ENCODE measurements at places on chromosomes 7 and 10. TPM values are rescaled to one million over a fixed set of nuclear protein-coding genes. Genes with fewer than 3 reads are reported as not detected.
A peak's percentile ranks its signal among the peaks of the same experiment; 100 is the strongest.

- no peak overlapping the region for H3K27ac ChIP-seq
- H3K4me1 ChIP-seq = no peaks in the 10 kb centered on the region
- no peaks in the 10 kb centered on the region for H3K27me3 ChIP-seq
- DNase-seq = no peak
Measured at GRCh38 chr7:3998060-3998459, 684.0 kb upstream of the FOXK1 start.

DNA sequence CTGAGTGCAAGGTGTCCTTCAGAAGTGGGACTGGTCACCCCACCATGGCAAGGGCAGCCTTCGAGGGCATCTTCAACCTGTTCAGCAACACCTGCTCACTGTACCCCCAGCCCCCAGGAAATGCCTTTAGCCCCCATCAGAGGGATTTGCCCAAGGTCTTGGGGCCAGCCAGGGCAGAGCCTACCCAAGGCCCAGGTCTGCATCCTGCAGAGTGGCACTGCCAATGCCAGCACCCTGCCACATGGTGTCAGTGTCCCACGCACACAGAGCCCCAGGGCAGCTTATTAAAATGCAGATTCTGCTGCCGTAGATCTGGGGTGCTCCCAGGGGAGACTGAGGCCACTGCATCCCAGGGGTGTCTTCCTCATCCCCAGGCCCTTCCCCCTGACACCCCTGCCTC is 106.2 kb upstream of the KCTD7 start:
- no peak overlapping the region for H3K4me3 ChIP-seq
- no peaks in the 10 kb centered on the region for H3K27me3 ChIP-seq
- H3K4me1 ChIP-seq = no peaks in the 10 kb centered on the region
- DNase-seq = no peak
- no peak overlapping the region for H3K27ac ChIP-seq

- no peak overlapping the region for H3K27ac ChIP-seq
- no peaks in the 10 kb centered on the region for H3K27me3 ChIP-seq
- peaks cover 33% of the 10 kb centered on the region for H3K4me1 ChIP-seq
- H3K4me3 ChIP-seq = no peak overlapping the region
Measured at GRCh38 chr7:4755045-4755444, 20.4 kb upstream of the AP5Z1 start.

GRCh38 chr7:144725070-144725469 is 110.8 kb downstream of the TPK1 start:
- DNase-seq = no peak
- H3K4me3 ChIP-seq = no peak overlapping the region
- no peaks in the 10 kb centered on the region for H3K36me3 ChIP-seq
- H3K4me1 ChIP-seq = no peaks in the 10 kb centered on the region
- no peaks in the 10 kb centered on the region for H3K27me3 ChIP-seq

GRCh38 chr10:118940386-118940785 is 89.1 kb upstream of the NANOS1 start:
- no peaks in the 10 kb centered on the region for H3K36me3 ChIP-seq
- no peaks in the 10 kb centered on the region for H3K4me1 ChIP-seq
- no peak for DNase-seq
- no peak overlapping the region for H3K27ac ChIP-seq
- no peaks in the 10 kb centered on the region for H3K27me3 ChIP-seq
- H3K4me3 ChIP-seq = no peak overlapping the region

- H3K4me3 ChIP-seq = no peak overlapping the region
- no peaks in the 10 kb centered on the region for H3K4me1 ChIP-seq
- no peak overlapping the region for H3K27ac ChIP-seq
- H3K27me3 ChIP-seq = peaks cover 8% of the 10 kb centered on the region
- no peak for DNase-seq
Measured at GRCh38 chr7:31003721-31004120, 40.0 kb downstream of the GHRHR start.

GRCh38 chr10:98361131-98362025 is 53.6 kb downstream of the PYROXD2 start:
- peak overlapping the region; percentile 52 for H3K27ac ChIP-seq
- peak; percentile 75 for DNase-seq
- no peaks in the 10 kb centered on the region for H3K27me3 ChIP-seq
- H3K4me1 ChIP-seq = no peaks in the 10 kb centered on the region
- H3K4me3 ChIP-seq = no peak overlapping the region

DNA sequence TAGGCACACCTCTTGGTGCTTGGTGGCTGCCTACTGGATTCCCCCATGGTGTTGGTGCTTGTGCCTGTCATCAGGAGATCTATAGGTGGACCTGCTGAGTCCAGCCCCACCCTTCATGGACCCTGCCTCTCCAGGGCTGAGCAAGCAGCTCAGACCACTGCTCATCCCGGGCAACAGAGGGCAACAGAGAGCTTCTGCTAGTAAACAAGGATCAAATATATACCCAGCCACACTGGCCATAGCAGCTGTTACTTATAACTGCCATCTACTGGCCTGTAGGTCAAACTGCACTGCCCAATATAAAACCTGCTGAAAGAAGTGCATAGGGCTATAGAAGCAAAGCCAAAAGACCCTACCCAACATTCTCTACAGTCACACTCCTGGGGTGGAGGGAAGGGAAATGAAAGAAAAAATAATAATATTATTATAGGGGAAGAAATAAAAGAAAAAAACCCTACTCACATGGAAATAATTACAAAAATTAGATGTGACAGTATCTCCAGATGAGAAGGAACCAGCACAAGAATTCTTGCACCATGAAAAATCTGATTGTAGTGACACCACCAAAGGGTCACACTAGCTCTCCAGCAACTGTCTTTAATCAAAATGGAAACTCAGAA is 54.9 kb upstream of the ZNF800 start:
- H3K27ac ChIP-seq = no peak overlapping the region
- no peaks in the 10 kb centered on the region for H3K4me1 ChIP-seq
- no peaks in the 10 kb centered on the region for H3K27me3 ChIP-seq
- DNase-seq = no peak

GRCh38 chr10:51369903-51370302 is 295.6 kb downstream of the PRKG1 start:
- H3K27me3 ChIP-seq = no peaks in the 10 kb centered on the region
- no peak overlapping the region for H3K4me3 ChIP-seq
- no peaks in the 10 kb centered on the region for H3K4me1 ChIP-seq
- DNase-seq = no peak
- H3K27ac ChIP-seq = no peak overlapping the region

- peaks cover 33% of the 10 kb centered on the region for H3K4me1 ChIP-seq
- H3K27me3 ChIP-seq = peaks cover 87% of the 10 kb centered on the region
- DNase-seq = no peak
- H3K27ac ChIP-seq = no peak overlapping the region
Measured at GRCh38 chr7:128914566-128915151, 4.2 kb upstream of the KCP start.

GRCh38 chr7:131194070-131194865 is 133.4 kb upstream of the MKLN1 start:
- no peak overlapping the region for H3K27ac ChIP-seq
- DNase-seq = no peak
- H3K27me3 ChIP-seq = no peaks in the 10 kb centered on the region
- no peak overlapping the region for H3K4me3 ChIP-seq
- H3K36me3 ChIP-seq = no peaks in the 10 kb centered on the region
- H3K4me1 ChIP-seq = no peaks in the 10 kb centered on the region

DNA sequence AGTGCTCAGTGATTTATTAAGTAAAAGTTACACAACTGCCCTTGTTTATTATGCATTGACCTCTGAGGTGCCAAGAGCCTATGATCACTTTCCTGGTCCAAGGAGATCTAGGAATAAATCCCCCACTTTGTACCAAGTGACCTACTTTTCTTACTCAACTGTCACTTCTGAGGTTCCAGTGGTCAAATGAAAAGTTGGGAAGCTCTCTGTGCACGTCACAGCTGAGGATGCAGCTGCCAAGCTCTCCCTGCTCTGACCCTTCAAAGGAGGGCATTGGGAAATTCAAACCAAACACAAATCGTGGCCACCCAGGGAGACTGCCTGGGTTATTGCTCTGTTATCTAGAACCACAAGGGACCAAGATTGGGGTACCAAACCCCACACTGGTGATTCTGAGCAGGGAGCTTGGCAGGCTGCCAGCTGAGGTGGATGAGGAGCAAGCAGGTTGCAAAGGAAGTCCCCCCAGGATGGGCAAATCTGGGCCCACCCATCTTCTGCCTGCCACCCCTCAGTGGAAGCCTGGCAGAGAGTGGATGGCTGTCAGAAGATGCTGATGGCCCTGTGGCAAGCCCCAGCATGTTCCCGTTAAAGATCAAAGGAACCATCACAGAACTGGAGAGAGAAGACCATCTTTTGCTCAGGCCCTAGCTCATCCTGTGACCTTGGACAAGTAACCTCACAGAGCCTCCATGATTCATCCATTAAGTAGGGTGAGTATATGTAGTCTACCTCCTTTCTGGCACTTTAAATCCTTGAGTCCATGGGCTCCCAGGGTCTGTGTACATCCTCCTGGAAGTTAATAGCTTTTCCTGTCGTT is 106.8 kb downstream of the PPP1R3C start:
- DNase-seq = no peak
- H3K27ac ChIP-seq = no peak overlapping the region
- H3K36me3 ChIP-seq = no peaks in the 10 kb centered on the region
- H3K27me3 ChIP-seq = no peaks in the 10 kb centered on the region

DNA sequence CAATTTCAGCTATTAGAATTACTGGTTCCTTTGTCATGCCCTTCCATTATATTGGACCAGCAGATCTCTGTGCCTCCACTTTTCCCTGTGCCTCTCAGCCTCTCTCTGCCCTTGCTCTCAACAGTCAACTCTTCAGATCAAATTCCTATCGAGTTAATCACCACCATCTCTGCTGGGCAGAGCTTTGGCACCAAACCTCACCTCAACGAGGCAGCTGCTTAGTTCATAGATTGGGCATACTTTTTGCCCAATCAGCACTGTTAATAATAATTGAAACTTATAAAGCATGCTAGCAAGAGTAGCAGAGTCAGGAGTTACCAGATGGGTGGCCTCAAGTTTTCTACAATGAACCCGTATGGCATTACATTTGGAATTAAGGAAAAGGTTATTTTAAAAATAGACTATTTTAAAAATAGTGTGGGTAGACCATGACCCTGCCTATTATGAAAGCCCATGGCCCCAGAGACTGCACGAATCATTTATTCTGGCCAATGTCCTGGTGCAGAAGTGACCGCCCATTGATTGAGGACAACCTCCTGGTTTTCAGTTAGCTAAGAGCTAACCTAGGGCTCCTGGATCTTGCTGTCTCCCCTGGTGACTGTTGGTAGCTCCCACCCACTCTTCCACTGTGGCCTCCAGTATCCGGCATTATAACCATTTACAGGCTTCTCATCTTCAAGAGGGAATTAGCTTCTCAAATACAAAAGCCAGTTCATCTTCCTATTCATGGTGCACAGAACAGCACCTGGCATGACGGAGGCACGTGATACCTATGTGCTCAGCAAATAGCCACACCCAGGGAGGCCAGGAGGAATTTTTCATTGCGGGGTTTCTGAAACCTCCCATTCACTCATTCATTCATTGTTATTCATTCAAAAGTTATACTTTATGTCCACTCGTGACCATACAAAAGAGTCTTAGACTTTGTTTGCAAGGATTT is 265.4 kb downstream of the INHBA start:
- H3K4me1 ChIP-seq = no peaks in the 10 kb centered on the region
- no peak for DNase-seq
- no peak overlapping the region for H3K27ac ChIP-seq
- no peaks in the 10 kb centered on the region for H3K27me3 ChIP-seq
- no peak overlapping the region for H3K4me3 ChIP-seq

- peaks cover 4% of the 10 kb centered on the region for H3K4me1 ChIP-seq
- H3K27me3 ChIP-seq = no peaks in the 10 kb centered on the region
- no peaks in the 10 kb centered on the region for H3K36me3 ChIP-seq
- no peak overlapping the region for H3K4me3 ChIP-seq
- DNase-seq = no peak
- no peak overlapping the region for H3K27ac ChIP-seq
Measured at GRCh38 chr7:156652886-156653568, 12.5 kb downstream of the RNF32 start.

GRCh38 chr10:18860631-18861240 is 187.9 kb upstream of the MALRD1 start:
- DNase-seq = peak; percentile 2
- H3K27me3 ChIP-seq = no peaks in the 10 kb centered on the region
- no peak overlapping the region for H3K27ac ChIP-seq
- no peak overlapping the region for H3K4me3 ChIP-seq
- no peaks in the 10 kb centered on the region for H3K36me3 ChIP-seq
- H3K4me1 ChIP-seq = no peaks in the 10 kb centered on the region

- no peak for DNase-seq
- H3K27me3 ChIP-seq = no peaks in the 10 kb centered on the region
- no peak overlapping the region for H3K4me3 ChIP-seq
- H3K4me1 ChIP-seq = no peaks in the 10 kb centered on the region
Measured at GRCh38 chr10:73398024-73398423, 15.8 kb downstream of the ANXA7 start.

GRCh38 chr10:116043304-116043703 is 229.7 kb downstream of the GFRA1 start:
- no peaks in the 10 kb centered on the region for H3K27me3 ChIP-seq
- H3K36me3 ChIP-seq = no peaks in the 10 kb centered on the region
- no peak for DNase-seq

- no peaks in the 10 kb centered on the region for H3K27me3 ChIP-seq
- no peak overlapping the region for H3K27ac ChIP-seq
- DNase-seq = no peak
- H3K4me1 ChIP-seq = no peaks in the 10 kb centered on the region
- H3K4me3 ChIP-seq = no peak overlapping the region
- H3K36me3 ChIP-seq = no peaks in the 10 kb centered on the region
Measured at GRCh38 chr7:90269163-90269562, 24.2 kb downstream of the CFAP69 start.

DNA sequence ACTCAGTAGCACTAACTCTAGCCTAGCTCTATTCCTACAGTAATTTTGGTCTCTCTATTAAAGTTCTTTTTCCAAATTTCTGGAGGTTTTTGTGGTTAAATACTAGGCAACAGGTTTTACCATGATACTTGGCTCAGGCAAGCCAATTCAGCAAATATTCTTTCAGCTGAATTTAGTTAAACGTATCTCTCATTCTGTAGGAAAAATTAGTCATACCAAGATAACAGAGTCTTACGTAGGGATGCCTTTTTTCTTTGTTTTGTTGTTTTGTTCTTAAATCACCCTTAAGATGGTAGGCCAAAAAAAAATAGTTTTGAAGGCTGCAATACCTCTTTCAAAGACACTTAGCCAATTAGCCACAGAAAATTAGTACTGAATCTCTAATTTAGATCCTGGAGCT is 180.5 kb downstream of the MAGI2 start:
- H3K4me3 ChIP-seq = no peak overlapping the region
- no peak overlapping the region for H3K27ac ChIP-seq
- no peaks in the 10 kb centered on the region for H3K27me3 ChIP-seq
- no peaks in the 10 kb centered on the region for H3K4me1 ChIP-seq
- no peaks in the 10 kb centered on the region for H3K36me3 ChIP-seq

GRCh38 chr10:20492447-20492846 is 404.7 kb downstream of the NEBL start:
- no peak overlapping the region for H3K27ac ChIP-seq
- no peaks in the 10 kb centered on the region for H3K27me3 ChIP-seq
- H3K4me1 ChIP-seq = no peaks in the 10 kb centered on the region
- H3K36me3 ChIP-seq = no peaks in the 10 kb centered on the region
- no peak for DNase-seq

Gene PYROXD2
- polyA plus RNA-seq = 3.5 TPM

Gene PSD
- 10.4 TPM for polyA plus RNA-seq

Gene CRYGN
- not detected for polyA plus RNA-seq

Gene CRHR2
- not detected for polyA plus RNA-seq

Gene PDCD4
- polyA plus RNA-seq = 111 TPM
